ENCODE measurements at places on chromosomes 3 and 15. TPM values are rescaled to one million over a fixed set of nuclear protein-coding genes. Genes with fewer than 3 reads are reported as not detected.

- no peak for DNase-seq
- H3K36me3 ChIP-seq: no peaks in the 10 kb centered on the region
- H3K27me3 ChIP-seq: no peaks in the 10 kb centered on the region
- H3K27ac ChIP-seq: no peak overlapping the region
- H3K4me1 ChIP-seq: peaks cover 29% of the 10 kb centered on the region
Observed at GRCh38 chr3:58530354-58530865, 6.6 kb downstream of the ACOX2 start.

DNA sequence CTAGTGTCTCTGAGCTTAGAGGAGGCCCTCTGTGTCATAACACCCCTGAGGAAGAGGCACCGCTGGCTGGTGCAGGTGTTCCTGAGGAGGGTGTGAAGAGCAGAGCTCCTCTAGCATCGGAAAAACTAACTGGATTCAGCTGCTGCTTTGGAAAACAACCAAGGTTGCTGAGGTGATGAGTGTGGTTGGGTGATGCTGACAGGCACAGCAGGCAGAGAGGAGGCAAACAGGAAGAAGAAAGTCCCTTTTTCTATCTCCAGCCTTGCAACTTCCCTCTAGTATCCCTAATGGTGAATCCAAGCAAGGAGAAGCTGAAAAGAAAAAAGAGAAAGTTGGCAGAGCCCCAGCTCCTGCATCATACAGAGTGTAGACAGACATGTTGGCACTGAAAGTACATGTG, 3.8 kb upstream of the OR4F15 start:
- peaks cover 31% of the 10 kb centered on the region for H3K27me3 ChIP-seq
- no peak overlapping the region for H3K27ac ChIP-seq
- no peak overlapping the region for H3K4me3 ChIP-seq
- DNase-seq: no peak
- H3K4me1 ChIP-seq: no peaks in the 10 kb centered on the region

DNA sequence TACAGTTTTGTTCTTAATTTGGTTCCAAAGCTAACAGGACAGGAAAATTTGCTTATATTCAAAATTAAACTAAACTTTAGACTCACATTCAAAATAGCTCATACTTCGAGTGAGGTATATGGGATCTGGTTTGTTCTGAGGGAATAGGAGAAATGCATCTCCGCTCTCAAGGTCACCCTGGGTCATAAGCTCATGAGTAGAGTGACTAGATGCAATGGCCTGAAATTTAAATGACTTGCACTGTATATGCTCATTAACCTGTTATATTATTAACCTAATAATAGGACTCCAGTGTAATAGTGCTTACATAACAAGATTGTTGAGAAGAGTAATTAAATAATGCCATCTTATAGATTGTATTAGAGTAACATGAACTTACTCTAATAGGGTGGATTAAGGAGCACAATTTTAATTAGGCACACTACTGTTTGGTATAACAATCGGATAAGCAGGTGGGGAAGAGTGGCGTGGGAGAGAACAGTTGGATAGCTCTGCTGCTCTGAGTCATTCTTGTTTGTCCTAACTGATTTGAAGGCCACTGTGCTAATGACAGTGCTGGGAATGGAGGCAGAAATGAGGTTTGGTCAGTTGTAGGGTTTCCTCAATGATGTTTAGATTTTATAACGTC, 5.2 kb downstream of the NKTR start:
- no peaks in the 10 kb centered on the region for H3K27me3 ChIP-seq
- no peak overlapping the region for H3K27ac ChIP-seq
- H3K4me1 ChIP-seq: peaks cover 67% of the 10 kb centered on the region
- H3K36me3 ChIP-seq: peaks cover 8% of the 10 kb centered on the region

- peaks cover 28% of the 10 kb centered on the region for H3K27me3 ChIP-seq
- peaks cover 2% of the 10 kb centered on the region for H3K36me3 ChIP-seq
- peaks cover 14% of the 10 kb centered on the region for H3K4me1 ChIP-seq
- H3K4me3 ChIP-seq: no peak overlapping the region
- no peak overlapping the region for H3K27ac ChIP-seq
- no peak for DNase-seq
Observed at GRCh38 chr3:17770682-17771081, 28.3 kb upstream of the TBC1D5 start.

GPR62 gene
- total RNA-seq: 0.10 TPM

DNA sequence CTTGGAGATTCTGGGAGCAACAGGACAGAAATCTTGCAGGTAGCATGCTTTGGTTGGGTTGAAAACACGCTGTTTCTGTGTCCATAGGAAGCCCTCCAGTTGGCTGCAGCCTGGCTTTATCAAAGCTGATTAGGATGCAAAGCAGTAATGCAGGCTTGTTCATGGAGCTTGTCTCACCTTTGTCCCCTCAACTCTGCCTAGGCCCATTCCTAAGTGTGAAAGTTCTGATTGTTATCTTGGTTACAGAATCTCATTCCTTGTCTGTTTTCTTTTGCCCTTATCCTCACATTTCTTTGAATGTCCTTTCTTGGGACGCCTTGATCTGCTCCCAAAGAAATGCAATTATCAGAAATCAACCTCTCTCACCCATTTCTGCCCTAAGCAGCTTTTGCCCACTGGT, 83.5 kb downstream of the IL20RB start:
- no peak overlapping the region for H3K4me3 ChIP-seq
- no peak for DNase-seq
- no peaks in the 10 kb centered on the region for H3K36me3 ChIP-seq
- H3K27ac ChIP-seq: no peak overlapping the region
- H3K27me3 ChIP-seq: peaks cover 3% of the 10 kb centered on the region

- H3K4me3 ChIP-seq: no peak overlapping the region
- H3K27me3 ChIP-seq: no peaks in the 10 kb centered on the region
- no peaks in the 10 kb centered on the region for H3K4me1 ChIP-seq
- H3K36me3 ChIP-seq: no peaks in the 10 kb centered on the region
- DNase-seq: no peak
Observed at GRCh38 chr3:77605308-77605707, 565.4 kb downstream of the ROBO2 start.

MLH1 gene
- total RNA-seq: 81.8 TPM
